ENCODE measurements at places on chromosomes 1 and 21.

DNA sequence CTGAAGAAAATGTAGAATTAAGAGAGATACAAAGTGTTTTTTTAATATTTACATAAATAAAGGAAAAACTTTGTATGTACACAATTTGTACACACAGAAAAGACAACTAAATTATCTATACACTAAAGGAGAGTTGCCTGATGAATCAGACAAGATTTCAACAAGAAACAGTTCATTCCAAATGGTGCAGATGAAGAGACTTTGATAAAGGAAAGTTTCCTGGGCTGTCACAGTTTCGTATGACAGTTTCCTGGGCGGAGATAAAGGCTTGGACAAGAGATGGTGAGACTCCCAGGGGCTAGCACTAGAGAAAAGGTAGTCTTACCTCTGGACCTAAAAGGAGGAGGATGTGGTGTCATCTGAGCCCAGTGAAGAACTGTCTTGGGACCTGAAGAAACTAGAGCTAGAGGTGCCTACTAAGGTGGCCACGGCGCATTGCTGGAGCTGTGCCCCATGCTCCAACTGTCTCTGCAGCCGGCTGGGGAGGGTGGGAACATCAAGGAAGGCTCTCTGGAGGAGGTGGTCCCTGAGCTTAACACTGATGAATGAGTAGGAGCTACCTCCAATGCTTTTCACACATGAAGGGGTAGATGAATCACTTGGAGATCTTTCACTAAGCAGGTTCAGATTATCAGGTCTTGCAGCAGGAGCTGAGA lies 32.2 kb downstream of the ETS2 start:
- no peak for DNase-seq

GRCh38 chr1:57142169-57142568 lies 176.4 kb upstream of the C8B start:
- no peak for DNase-seq

- DNase-seq = no peak
Observed at GRCh38 chr1:226304291-226304955, 4.5 kb downstream of the LIN9 start.

DNA sequence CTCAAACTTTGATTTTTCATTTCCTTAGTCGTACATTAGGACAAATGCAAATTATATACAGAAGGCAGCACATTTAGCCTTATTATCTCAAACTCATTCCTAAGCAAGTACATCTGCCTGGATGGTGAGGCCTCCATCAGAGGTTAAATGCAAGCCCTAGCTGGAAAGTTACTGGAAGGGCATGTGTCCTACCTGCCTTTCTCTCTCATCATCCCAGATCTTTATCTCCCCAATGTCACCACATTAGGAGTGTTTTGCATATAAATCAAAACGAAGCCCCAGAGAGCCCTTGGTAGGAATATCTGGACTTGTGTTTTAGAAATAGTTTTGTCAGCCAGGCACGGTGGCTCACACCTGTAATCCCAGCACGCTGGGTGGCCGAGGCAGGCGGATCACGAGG lies 35.0 kb downstream of the APP start:
- no peak for DNase-seq

GRCh38 chr21:29104239-29104708 lies 26.2 kb upstream of the MAP3K7CL start:
- DNase-seq = no peak

DNA sequence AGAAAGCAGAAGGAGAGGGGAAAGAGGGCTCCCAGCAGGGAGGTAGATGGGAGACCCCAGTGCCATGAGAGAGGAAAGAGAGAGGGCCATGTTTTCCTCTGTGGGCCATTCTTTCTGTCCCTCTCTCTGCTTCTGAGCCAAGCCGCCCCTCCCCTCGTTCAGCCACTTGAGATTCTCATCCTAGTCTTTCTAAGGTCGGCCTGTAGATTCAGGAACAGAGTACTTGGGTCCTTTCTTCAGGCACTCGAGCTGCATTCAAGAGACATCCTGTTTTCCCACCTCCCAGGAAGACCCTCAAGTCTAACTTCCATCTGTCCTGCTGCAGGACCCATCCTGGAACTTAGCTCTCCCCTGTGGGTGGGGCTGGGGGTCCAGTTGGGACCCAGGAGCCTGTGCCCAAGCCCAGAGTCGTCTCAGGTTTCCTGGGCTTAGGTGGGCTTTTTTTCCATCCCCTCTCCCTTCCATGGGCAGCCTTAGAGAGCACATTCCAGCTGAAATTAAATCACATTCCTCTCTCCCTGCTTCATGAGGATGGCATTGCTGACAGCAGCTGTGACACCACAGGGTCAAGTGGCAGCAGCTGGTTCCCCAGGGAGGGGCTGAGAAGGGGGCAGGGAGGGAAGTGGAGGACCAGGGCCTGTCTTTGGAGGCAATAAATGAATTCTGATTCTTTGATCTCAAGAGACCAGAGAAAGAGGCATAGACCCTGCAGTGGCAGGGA lies 13.0 kb downstream of the NES start:
- no peak for DNase-seq
